Amygdala (tissue), 56 donors: ENCODE measurements at places on chromosomes 4 and X.

GRCh38 chr4:5545271-5545670 is 163.1 kb downstream of the EVC2 start:
- DNase-seq, result no peak

- DNase-seq, result no peak
Measured at GRCh38 chr4:81257816-81258215, 42.8 kb upstream of the PRKG2 start.

- no peak for DNase-seq
Measured at GRCh38 chr4:41882625-41883347, 52.4 kb upstream of the TMEM33 start.

DNA sequence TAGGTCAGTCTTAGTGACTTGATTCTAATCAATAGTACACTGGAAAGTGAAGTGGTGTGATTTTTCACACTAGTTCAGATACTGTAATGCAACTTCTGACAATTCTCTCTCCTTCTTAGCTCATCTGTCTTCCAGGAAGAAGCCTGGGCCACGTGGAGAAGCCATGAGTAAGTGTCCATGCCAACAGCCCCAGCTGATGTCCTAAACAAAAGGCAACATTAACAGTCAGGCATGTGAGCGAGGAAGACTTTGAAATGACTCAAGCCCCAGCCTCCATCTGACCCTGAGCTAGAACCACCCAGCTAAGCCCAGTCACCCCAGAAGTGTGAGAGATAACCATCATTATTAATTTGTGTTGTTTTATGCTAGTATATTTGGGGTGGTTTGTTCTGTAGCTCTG is 115.7 kb upstream of the MAGEB16 start:
- no peak for DNase-seq

DNA sequence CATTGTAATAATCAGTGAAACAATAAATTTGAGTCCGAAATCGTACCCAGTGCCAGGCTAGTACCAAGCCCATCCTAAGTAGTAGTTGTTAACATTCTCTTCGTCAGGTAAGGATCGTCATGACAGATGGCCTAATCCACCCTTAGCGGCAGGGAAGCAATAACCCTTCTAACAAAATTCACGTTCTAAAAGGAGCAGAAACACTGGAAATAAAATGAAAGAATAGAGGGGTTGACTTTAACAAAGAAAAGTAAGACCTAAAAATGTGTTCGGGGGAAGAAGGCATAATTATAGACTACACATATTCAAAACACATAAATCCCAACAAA is 142.7 kb downstream of the CPEB2 start:
- DNase-seq, result no peak

- no peak for DNase-seq
Measured at GRCh38 chr4:68734095-68734494, 63.6 kb upstream of the UGT2B15 start.

DNA sequence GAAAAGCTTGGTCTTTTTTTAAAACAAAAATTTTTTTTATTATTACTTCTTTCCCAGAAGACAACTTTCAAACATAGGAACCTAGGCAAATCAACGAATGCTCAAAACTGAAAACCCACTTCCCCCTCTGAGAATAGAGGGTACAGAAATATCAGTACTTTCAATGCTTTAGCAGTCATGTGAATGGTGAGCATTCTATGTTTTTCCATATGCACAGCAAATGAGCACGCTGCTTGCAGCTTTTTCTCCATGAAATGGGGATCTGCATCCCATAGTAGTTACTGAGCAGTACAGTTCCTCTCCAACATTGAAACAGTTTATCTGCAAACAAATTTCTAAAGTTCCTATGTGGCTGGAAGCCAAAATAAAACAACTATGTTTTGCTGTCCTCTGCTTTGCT is 108.4 kb upstream of the BMP2K start:
- no peak for DNase-seq

DNA sequence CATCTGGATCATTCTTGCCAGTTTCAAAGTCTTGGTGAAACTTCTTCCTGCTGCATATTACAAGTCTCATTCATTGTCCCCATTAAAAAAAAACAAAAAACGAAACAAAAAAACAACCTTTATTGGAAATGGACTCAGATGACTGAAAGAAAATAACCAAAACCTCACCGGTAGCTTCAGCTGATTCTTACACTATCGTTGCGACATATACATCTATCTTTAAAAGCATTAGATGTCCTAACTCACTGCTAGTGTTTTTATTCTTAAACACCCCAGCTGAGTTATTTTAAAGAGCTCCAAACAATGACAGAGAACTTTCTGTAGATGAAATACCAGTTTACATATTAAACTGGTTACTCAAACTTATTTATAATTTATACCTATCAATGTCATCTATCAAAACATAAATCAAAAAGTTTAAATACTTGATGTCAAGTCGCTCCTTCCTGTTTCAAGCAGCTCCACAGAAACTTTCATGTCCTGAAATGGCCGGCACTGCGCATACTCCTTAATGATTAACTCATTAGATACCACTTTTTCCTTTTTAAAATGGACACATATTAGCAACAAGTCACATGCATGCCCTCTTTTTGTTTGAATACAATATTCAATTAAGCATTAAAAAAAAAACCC is 87.2 kb downstream of the HPRT1 start:
- DNase-seq, result no peak

- no peak for DNase-seq
Measured at GRCh38 chrX:10049236-10049635, 82.1 kb downstream of the CLDN34 start.

GRCh38 chr4:184544788-184545409 is 70.5 kb upstream of the IRF2 start:
- no peak for DNase-seq

GRCh38 chrX:105229146-105229545 is 8.7 kb upstream of the TEX13A start:
- no peak for DNase-seq

DNA sequence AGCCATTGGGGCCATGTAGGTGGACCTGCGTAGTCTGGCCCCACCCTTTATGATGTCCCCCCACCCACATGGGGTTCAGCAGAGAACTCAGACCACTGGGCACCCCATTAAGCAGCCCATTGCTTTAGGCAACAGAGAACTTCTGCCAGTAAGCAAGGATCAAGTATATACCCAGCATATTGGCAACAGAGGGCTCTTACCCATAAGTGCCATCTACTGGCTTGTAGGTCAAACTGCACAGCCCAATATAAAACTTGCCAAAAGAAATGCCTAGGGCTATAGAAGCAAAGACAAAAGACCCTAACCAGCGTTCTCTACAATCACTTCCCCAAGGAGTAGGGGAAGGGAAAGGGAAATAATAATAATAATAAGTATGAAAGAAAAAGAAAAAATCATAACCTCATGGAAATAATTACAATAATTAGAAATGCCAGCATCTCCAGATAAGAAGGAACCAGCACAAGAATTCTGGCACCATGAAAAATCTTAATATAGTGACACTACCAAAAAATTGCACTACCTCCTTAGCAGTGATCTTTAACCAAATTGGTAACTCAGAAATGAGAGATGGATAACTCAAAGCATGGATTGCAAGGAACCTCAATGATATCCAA is 1090.7 kb downstream of the FAT4 start:
- no peak for DNase-seq

DNA sequence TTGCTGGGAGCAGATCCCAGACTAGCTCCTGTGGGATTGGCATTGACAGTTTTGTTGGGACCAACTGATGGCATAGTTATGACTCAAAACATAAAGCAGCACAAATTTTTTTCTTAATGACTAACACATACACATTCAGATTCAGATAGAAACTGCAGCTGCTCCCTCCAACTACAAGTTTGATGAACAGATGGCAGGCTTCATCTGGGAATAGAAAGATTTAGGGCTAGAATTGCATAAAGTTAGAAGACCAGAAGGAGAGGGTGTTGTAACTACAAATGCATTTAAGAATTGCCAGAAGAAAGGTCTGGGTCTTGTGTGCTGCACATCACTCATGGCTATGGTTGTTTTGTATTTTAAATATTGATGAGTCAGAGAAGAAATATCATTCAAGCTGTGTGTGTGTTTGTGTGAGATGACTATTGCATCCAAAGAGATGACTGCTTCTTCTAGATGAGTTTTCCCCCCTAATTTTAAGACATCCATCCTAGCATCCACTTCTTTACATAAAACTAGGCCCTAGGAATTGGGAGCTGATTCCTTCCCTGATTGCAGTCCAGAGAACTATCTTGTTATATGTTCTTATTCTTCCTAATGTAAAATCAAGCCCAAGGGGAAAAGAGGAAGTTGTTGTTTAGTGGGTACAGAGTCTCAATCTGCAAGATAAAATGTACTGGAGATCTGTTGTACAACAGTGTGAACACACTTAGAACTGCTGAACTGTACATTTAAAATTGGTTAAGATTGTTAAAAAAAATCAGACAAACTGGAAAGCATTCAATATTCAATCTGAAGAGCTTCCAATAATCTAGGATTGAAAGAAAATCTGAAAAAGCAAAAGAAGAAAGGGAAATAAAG is 175.1 kb downstream of the PARM1 start:
- no peak for DNase-seq

DNA sequence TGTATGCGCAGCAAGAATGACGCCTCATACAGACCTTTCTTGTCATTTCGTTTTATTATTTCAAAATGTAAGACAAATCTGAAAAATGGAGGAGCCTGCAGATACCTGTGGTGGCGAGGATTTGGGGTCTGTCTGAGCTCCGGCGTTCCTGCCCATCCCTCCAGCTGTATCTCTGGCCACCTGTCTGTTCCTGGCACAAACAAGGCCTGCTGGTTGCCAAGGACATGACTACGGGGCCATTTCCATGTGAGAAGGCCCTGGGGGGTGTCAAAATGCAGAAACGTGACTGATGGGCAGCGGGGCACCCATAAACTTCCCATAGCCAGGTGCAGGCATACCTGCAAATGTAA is 591 bp upstream of the TSPAN7 start:
- DNase-seq, result no peak
